Activated naive CD4-positive, alpha-beta T cell (primary cell): ENCODE measurements at places on chromosomes 7 and 10.

DNA sequence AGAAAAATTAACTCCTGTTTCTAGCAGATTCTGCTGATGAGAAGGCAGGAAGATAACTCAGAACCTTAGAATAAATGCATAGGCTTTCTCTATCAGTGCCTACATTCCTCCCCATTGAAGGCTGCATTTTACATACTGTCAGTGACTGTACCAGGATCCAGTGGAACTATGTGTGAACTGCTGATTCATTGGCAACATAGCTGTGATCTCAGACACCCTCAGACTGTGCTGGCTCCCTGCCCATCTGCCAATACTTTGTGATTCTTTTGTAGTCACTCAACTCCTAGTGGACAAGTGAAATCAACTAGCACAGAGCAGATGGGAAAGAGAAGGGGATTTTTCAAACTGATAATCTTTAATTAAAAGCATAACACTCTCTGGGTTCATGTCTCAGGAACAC is 375.8 kb downstream of the MDFIC start:
- no peak for DNase-seq

GRCh38 chr10:79013406-79013987 is 55.3 kb upstream of the ZMIZ1 start:
- no peak for DNase-seq

- no peak for DNase-seq
These were observed 35.8 kb downstream of the ADAM12 start for GRCh38 chr10:126352453-126352852.

- no peak for DNase-seq
These were observed 65.7 kb downstream of the GBF1 start for GRCh38 chr10:102311025-102311420.

GRCh38 chr7:83701736-83702135 is 52.8 kb upstream of the SEMA3E start:
- no peak for DNase-seq

GRCh38 chr10:12238821-12239220 is 42.8 kb downstream of the CDC123 start:
- DNase-seq, result no peak

- no peak for DNase-seq
These were observed 13.6 kb downstream of the HOXA1 start for GRCh38 chr7:27082171-27082570.

- no peak for DNase-seq
These were observed 15.1 kb downstream of the FBXL13 start for GRCh38 chr7:103059471-103059870.

- no peak for DNase-seq
These were observed 6.2 kb upstream of the CHST15 start for GRCh38 chr10:124099604-124100003.

DNA sequence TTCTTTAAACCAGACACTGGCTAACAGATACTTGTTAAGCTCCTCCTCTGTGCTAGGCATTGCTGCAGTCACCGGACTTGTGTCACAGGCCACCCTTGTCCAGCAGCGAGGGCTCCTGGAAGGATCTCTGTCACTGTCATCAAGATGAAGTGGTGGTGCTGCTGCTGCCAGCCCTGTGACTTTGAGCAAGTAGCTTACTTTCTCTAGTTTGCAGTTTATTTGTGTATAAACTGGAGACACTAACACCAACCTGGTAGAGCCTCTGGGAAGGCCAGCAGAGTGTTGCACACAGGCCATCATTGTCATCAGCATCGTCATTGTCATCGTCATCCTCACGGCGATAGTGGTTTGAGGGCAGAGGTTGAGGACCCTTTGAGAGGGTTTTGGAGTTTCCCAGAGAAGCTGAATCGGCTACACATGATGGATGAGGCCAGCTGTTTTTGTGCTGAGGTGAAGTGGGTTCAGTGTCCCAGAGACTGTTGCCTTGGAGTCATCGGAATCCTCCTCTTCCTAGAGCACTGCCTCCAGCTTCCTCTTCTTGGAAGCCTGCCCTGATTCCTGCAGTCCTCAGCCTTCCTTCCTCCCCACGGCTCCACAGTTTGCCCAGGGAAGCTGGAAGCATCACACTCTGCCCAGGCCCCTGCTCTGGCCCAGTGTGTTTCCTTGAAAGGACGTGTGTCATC is 128.4 kb downstream of the GRK5 start:
- DNase-seq, result no peak

DNA sequence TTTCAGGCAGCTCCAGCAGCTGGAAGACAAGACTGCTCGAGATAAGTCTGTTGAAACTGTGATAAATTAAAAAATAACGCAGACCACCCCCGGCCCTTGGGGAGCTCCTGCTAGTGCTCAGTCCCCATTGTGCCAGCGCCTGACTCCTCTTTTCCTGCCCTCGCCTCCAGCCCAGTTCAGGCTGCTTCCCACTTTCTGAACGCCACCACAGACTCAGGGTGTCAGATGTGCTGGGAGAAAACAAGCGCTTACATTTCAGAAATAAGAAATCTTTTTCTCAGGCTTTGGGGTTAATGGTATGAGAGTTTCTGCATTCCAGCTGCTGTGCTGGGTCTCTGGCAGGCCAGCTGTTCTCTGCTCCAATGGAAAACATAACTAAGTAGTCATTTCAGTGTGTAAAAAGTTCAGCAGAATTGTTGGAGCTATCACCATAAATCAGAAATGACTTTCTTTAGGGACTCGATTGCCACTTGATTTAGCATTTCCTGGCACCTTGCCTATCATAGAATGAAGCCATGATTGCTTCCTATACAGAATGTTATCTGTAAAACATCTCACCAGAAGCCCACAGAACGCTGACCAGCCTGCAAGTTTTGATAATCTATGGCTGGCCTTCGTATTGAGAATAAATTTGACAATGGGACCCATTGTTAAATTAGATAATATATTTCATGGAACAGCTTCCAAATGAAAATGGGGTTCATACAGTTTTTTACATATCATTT is 257.0 kb upstream of the ZNF32 start:
- no peak for DNase-seq

DNA sequence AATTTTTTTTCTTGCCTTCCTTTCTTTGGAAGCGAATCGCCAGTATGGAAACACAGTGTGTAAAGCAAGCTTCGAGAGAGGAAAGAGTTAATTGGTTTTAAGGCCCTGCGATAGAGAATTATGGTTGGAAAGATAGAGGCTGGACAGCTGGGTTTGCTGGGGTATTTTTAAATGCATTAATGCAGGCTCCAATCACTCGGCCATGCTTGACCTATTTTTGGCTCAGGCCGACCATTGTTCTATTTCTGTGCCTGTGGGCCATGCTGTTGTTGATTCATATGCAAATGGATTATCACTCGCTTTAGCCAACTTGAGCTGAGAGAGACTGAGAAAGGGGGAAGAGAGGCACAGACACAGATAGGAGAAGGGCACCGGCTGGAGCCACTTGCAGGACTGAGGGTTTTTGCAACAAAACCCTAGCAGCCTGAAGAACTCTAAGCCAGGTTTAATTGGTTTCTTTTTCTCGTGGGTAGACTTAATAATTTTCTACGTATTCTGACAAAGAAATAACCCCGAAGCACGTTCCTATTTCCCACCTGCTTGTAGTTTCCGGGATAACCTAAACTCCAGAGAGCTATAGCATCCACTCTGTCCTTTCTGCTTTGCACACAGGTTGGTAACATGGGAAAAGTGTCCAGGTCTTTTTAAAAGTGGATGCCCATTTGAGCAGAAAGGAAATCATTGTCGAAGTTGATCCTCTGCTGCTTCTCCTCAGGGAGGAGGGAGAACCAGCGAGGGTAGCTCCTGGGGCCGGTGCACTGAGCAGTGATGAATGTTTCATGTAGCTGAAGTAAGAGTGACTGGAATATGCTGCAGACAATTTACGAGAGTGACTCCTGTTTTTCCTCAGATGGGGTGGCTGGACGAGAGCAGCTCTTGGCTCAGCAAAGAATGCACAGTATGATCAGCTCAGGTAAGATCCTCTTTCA is at the start of gene HDAC9:
HDAC9 (plus strand) TSS at position 338 of the 929 bp plus-strand sequence; CDS start at position 892, 554 bp downstream.
- DNase-seq, result no peak

DNA sequence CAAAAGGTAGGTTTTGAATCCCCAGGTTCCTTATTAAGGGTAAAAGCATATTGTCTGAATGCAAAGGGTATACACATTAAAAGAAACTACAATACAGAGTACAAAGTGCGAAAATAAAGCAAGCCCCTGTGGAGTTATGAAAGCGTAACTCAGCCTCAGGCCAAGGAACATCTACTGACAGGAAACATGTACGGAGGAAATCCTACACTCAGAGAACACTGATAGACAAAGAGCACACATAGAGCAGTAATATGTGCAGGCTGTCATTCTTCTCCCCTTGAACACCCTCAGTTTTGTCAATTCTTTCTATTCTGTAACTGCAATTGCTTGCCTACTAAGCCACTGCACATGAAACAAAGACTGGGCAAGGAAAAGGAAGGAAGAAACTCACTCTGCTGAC is 150.2 kb downstream of the DGKB start:
- DNase-seq, result no peak
